Activated T-cell treated with anti-CD3 and anti-CD28 coated beads for 4 hours (primary cell): ENCODE measurements at places on chromosomes 5 and 9.

DNA sequence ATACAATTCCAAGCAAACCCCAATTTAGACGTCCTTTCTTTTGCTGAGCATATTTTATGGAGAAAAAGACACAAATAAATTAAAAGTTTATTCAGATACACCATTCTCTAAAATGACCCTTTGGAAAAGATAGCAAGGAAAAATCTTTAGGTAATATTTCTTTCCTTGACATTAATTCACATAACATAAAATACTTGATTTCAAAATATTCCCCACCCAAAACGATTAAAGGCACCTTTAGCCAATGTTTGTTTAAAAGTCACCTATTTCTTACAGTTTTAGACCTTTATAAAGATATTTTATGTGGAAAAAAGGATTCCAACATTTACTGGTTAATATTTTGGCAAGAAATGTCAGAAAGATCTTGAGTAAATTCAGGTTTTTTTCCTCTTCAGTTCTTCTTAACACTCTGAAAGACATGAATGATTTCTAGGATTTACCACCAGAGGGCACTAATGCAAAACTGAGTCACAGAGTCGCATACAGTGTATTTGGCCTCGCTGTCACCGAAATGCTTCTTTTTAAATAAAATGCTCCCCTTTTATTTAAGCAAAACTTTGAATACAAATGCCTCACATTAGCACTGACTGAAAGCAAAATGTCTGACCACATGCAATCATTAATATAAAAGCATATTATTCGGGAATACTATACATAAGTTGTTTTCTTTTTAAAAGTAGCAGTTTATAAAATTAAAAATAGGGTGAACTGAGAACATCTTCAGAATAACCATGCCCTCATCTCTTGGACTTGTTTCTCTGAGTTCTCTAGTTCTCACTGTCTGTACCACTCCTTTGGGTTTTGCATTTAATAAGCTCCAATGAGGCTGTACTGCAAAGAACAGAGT is 122.5 kb downstream of the SLC1A3 start:
- no peak for DNase-seq

GRCh38 chr5:39164016-39164415 is 55.3 kb downstream of the FYB1 start:
- no peak for DNase-seq

DNA sequence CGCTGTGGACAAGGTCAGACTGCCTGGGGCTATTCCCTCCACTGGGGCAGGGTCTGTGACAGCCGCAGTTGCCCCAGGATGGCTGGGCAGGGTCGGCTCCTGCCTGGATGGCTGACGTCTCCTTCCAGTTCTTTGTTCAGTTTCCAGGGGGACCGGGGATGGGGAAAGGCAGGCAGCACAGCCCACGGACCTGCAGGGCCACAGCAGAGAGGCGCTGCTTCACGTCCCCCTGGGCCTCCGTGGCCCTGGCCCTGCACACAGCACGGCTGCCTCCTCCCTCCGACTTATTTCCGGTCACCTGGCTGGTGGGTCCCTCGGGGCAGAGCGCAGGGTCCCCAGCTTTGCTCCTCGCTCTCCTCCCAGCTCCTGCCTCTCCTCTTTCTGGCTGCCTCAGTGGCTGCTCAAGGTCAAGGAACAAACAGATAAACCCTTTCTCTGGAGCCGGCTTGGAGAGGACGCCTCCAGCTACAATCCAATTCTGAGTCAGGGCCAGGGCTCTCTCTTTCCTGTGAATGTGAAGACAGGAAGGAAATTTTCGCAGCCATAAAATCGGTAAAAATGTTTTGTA is 169.7 kb downstream of the C9orf50 start:
- no peak for DNase-seq

DNA sequence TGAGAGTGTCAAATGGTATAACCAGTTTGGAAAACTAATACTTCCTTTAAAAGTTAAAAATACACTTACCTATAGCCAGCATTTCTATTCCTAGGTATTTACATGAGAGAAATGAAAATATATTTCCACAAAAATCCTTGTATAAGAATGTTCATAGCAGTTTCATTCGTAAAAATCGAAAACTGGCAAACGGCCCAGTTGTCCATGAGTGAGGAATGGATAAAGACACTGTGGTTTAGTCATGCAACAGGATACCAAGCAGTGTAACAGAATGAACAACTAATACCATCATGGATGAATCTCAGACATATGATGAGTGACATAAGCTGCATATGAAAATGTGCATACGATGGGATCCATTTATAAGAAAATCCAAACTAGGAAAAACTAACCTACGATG is 136.7 kb downstream of the MACROH2A1 start:
- no peak for DNase-seq

DNA sequence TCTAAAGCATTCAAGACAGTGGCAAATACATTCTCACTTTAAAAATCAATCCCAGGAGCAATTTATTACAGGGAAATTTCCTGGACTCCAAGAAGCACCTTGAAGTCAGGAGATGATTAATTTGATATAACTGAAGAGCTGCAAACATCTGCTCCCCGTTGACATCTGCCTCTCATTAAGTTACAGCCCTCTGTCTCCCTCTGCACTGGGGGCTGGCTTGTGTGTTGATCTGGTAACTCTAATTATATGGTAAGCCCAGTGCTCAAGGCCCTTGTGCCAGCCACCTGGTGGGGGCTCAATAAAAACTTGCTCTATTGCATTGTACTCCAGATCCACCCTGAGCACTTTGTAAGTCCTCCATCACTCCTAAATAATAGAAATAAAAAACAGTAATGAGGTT is 131.1 kb upstream of the ZNF462 start:
- no peak for DNase-seq

GRCh38 chr5:399296-400281 is 43.4 kb upstream of the EXOC3 start:
- DNase-seq = peak; percentile 14

GRCh38 chr9:27765266-27766072 is 192.2 kb upstream of the C9orf72 start:
- DNase-seq = no peak

GRCh38 chr9:1980387-1980786 is 34.8 kb upstream of the SMARCA2 start:
- DNase-seq = no peak

DNA sequence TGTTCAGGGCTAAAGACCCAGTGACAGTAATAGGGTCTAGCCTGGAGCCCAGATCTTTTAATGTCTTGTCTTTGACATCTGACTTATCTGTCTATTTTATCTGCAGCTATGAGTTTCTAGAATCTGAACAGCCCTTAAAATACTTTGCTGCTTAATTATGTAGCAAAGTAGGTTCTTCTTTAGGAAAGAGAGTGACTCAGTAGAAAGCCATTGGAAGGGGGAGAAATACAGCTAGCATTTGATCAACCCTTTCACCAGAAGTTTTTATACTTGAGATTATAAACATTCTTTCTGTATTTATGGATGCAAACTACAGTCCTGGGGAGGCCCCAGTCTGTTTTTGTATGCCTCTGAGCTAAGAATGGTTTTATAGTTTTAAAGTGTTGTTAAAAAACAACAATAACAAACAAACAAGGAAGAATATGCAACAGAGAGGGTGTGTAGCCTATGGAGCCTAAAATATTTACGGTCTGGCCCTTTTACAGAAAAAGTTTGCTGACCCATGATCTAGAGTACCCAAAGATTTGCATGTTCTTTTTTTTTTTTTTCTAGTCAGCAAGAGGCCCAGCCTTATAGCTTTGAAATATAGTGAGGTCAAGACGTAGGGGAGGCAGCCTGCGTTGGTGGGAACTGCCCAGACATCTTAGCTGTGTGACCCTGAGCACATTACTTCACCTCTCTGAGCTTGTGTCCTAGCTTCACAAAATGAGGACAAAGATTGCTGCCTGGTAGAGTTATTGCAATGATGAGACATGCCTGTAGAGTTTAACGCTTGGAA is 9.7 kb downstream of the GSN start:
- DNase-seq = no peak

DNA sequence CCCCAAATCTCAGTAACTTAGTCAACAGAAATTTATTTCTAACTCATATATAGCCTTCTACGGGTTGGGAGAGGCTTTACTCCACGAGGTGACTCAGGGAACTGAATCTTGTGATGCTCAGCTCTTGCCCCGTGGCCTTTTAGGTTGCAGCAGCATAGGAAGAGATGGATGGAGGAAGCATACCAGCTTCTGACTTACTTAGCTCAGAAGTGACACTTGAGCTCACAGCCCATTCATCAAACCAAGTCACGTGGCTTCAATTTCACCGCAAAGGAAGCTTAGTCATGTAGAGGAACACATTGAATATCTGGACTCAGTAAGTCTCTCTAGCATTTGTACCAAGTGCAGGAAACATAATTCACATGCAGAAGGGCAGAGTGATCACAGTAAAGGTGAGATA is 124.1 kb upstream of the KCNN2 start:
- DNase-seq = no peak

DNA sequence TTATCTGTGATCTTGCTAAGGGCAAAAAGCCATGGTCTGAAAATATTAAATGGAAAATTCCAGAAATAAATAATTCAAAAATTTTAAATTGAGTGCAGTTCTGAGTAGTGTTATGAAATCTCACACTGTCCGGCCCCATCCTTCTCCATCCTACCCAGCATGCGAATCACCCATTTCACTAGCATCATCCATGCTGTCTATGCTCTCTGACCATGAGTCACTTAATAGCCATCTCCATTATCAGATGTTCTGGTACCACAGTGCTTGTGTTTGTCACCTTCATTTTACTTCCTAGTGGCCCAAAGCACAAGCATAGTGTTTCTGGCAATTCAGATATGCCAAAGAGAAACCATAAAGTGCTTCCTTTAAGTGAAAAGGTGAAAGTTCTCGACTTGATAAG is 63.3 kb upstream of the SMC5 start:
- no peak for DNase-seq

GRCh38 chr5:1445313-1445688 is at the start of gene SLC6A3:
Gene SLC6A3 (minus strand): TSS chr5:1445440. CDS start chr5:1443197, 2,243 bp downstream.
- no peak for DNase-seq

GRCh38 chr5:173385832-173386360 is 57.7 kb upstream of the STC2 start:
- no peak for DNase-seq

DNA sequence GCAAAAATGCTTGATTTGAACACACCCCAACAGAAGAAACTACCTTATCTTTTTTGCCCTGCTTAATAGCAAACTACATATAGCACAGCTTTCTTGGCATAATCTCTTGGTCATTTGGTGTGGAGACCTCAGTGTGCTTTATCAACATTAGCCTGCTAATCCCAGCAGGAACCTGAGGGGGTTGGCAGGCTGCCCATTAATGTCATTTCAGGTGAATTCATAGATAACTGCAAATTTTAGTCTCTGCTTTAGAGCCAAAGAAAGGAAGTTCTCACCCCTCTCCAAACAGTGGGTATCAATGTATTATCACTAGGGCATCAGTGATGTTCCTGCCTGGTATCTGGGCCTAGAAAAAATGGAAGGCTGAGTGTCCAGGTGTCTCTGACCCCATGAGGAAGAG is 489.0 kb downstream of the NTRK2 start:
- no peak for DNase-seq

- DNase-seq = no peak
Measured at GRCh38 chr9:108552459-108553040, 303.2 kb downstream of the ACTL7B start.

GRCh38 chr9:137453643-137454081 is 5.5 kb downstream of the NSMF start:
- DNase-seq = no peak

DNA sequence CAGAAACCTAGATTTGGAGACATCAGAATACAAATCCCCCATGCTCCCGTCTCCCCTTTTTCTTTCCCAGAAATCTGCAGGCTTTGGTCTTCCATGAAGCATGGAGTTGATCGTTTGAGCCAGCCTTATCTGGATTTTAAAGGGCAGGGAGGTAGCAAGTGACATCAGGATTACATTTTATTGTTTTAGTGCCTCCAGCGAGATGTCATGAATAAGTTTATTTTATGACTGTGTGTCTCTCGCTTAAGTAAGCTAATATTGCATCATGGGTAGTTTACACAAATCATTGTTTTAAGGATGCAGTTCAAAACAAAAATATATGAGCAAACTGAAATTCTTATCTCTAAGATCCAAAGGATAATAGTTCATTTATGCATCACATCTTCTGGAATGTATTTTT is 50.7 kb upstream of the TNFSF8 start:
- no peak for DNase-seq

GRCh38 chr5:593511-593910 is 18.6 kb upstream of the CEP72 start:
- DNase-seq = no peak

- DNase-seq = no peak
Measured at GRCh38 chr9:89747596-89747995, 142.8 kb downstream of the GADD45G start.

- DNase-seq = no peak
Measured at GRCh38 chr5:98158440-98158839, 615.0 kb upstream of the RGMB start.

DNA sequence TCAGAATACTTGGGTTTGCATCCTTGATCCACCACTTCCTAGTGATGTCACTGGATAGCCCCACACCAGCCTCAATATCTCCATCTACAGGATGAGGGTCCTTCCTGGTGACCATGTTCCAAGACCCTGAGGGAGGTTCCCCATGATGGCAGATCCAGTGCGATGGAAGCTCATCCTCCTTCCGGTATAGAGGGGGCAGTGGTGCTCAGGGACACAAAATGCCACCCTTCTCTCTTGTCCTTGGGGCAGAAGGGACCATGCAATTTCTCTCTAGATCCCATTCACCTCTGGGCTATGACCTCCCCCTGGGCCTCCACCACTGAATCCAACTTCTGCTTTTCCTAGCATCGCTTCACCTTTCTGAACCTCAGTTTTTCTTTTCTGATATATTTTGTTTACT is 5.4 kb upstream of the SLC25A51 start:
- no peak for DNase-seq
